CD4-positive, alpha-beta T cell treated with Interleukin-4 for 4 hours (primary cell): ENCODE measurements at places on chromosomes 2 and 18.
A peak's percentile ranks its signal among the peaks of the same experiment; 100 is the strongest.

- no peak for DNase-seq
Observed at GRCh38 chr2:44902217-44903137, 39.0 kb upstream of the SIX3 start.

DNA sequence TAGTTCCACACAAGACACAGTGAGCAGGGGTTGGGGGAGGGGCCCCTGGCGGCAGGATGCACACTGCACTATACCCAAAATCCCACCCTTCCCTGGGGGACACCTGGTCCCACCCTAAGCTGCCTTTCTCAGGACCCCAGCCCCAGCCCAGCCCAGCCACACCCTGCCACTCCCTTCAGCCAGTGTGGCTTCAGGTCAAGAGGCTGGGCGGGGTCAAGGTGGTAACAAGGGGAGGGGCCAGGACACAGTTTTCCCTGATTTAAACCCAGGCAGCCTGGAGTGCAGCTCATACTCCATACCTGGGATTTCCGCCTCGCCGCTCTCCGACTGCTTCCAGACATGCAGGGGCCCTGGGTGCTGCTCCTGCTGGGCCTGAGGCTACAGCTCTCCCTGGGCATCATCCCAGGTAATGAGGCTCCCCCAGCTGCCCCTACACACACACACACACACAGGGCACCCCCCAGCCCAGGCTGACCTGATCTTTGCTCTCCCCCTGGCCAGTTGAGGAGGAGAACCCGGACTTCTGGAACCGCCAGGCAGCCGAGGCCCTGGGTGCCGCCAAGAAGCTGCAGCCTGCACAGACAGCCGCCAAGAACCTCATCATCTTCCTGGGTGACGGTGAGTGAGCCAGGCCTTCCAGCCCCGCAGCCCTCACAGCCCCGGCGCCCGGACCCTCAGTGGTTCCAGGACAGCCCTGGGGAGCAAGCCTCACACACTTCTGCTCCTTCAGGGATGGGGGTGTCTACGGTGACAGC lies at the start of gene ALPG:
ALPG (plus strand) TSS at position 289 of the 755 bp plus-strand sequence; CDS start at position 340, 51 bp downstream.
- DNase-seq: no peak

DNA sequence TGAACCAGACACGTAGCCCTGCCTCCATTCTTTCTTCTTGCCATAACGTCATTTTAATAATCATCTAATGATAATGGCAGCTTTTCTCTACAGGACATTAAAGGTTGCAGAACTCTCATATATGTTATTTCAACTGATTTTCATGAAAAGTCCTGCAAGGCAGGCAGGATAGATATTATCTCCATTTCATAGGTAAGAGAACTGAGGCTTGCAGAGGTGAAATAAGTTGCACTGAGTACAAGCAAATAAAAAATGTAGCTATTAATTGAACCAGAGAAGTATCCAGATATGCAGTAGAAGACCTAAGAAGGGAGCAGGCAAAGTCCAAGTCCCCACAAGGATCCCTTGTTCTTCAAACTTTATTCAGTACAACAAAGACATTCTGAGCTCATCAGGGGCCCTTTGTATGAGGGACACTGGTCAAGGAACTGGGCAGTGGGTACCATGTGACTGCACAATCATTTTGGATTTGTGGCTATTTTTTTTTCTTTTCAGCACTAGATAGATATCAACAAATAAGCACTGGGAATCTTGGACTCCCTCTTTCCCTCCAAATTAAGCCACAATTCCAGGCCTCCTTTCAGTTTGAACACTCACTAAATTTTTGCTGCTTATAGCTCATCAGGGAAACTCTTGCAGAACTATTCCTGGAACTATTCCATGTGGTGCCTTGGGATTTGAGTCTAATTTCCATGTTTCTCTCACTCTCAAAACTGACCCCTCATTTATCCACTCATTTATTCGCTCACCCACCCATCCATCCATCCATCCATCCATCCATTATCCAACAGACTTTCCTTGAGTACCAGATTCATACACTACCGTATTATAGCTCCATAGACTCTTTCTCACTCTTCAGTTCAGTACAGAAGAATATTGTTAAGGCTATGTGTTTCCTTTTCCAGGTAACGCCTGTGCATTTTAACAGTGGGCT lies 44.6 kb downstream of the APOB start:
- DNase-seq: no peak

DNA sequence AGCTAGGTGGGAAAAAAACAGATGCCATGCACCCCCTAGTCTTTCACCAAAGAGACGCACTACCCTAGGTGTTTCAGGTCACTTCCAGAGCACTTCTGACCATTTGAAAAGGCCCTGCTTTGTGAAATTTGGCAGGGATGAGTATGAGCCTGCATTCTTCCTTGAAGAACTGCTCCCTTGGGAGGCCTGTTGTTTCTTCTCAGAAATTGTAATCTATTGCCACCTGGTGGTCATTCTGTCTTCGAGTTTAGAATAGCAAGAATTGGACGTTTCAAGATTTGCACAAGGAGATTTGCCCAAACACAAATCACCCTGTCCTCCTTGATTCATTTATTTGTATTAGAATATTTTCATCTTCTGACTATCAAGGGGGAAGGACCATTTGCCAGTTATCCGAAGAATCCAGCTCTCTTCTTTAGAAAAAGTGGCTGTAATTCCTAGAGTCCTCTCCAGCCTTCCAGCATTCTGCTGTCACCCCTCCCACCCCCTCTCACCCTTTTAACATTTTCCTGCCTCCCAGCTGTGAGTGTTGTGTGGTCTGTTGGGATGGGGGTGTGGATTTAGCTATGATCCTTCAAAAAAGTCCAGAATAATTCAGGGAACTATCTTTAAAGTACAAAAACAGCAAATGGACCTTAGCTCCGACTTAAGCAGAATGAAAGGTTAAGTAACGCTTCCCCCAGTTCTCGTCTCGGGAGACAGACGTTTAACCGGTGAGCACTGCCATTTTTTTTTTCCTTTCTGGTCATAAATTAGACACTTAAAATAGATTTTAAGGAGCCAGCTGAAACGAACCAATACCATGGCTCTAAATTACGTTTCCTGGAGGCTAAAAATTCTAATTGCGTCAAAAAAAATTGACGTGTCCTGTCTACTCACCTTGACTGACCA lies 3.7 kb upstream of the GAD1 start:
- DNase-seq: peak; percentile 49

DNA sequence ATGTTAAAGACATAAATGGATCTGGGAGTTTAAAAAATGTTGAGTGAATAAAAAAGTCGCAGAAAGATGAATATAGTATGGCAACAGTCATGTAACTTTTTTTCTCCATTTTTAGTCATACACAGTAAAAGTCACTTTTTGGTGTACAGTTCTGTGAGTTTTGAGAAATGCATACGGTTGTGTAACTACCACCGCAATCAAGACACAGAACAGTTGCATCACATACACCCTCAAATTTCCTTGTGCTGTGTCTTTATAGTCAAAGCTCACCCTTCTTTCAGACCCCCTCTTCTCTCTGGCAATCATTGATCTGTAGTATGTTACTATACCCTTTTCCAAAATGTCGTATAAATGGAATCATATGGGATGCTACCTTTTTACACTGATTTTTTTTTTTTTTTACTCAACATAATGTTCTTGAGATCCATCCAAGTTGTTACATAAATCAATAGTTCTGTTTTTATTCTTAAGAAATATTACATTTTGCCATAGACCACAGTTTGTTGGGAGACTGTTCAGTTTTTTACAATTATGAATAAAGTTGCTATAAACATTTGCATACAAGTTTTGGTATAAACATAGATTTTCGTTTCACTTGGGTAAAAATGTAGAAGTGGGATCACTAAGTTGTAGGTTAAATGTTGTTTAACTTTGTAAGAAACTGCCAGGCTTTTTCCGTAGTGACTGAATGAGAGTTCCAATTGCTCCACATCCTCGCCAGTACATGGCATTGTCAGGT lies 35.4 kb upstream of the AGFG1 start:
- no peak for DNase-seq

- DNase-seq: no peak
Observed at GRCh38 chr2:110802208-110802932, 70.0 kb downstream of the ACOXL start.

GRCh38 chr2:98058191-98058975 lies 28.6 kb upstream of the VWA3B start:
- DNase-seq: no peak

- no peak for DNase-seq
Observed at GRCh38 chr2:71898851-71899681, 248.6 kb downstream of the CYP26B1 start.

DNA sequence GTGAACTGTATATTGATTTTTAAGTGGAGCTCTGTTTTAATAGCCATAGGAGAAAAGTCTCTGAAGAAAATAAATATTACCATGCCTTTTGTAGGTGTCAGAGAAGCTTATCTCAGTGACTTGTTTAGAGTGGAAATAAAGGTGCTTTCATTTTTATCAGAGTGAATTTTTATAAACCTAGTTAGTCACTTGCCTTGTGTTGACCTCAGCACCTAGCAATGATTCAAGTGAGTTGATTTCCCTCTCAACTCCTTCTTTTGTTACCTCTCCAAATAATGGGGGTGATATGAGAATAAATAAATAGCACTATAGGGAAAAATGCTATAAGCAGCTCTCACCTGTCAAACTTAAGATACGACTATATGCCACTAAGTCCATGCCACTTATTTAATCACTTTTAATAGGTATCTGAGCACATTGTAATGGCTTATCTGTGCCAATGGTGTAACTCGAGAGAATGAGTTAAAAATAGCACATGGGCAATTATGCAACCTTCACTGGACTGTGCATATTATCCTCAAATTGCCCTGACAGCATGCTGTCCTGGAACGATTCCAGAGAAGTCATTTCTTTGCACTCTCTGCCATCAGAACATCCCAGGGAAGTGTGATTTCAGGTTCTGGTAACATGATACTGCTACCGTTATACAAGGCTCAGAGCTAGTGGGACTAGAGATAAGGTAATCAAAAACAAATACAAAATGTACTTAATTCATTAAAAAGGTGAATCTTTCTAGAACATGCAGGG lies 290.8 kb downstream of the CCDC85A start:
- no peak for DNase-seq

DNA sequence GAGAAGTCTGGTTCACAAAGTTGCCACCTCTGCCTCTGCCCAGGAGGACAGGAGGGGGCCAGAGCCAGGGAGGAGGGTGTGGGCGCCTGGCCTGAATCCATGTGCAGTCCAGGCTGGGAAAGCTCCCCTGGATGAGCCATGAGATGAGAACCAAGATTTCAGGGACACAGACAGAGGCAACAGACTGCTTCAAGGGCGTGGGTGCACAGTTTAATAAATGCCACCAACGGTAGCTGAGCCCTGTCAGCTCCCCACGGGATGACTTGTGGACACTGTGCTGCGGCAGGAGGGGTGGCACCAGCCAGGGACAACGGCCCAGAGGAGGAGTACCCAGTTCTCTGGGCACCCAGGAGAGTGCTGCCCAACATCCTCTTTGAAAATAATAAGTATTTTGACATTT lies 15.2 kb downstream of the CAPG start:
- DNase-seq: no peak

DNA sequence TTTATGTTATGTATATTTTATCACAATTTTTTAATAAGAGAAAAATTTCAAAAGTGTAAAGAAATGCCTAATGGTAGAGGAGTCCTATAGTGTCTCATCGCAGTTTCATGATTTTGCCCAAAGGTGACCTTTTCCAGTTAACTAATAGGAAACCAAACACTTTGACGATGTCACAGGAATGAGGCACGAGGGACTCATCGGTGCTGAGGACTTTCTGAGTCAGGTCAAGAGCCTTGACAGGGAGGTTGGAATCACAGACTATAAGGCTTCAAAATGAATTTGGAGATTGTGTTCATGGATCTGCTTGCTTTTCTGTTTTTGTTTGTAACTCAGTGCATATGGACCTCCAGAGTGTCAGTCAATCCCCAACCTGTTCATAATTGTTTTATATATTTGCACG lies 15.1 kb upstream of the RTTN start:
- DNase-seq: no peak

- no peak for DNase-seq
Observed at GRCh38 chr2:192578780-192579179, 384.0 kb upstream of the TMEFF2 start.

- no peak for DNase-seq
Observed at GRCh38 chr2:199259671-199260070, 198.1 kb downstream of the SATB2 start.

DNA sequence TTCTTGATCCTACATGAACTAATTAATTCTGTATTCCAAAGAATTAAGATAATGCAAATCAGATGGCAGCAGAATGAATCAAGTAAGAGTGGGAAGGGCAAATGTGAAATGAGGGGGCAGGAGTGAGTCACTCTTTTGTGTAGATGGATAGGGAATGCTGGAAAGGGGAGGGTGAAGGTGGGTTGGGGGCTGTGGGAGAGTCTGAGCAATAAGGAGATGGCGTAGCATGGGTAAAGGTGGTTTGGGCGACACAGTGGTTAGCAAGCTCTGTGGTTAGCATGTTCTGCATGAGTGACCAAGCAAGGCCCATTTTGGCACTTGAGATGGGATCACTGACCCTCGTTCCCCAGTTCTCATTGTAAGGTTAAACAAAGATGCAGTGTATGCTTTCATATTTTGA lies 20.4 kb downstream of the GPD2 start:
- DNase-seq: no peak

DNA sequence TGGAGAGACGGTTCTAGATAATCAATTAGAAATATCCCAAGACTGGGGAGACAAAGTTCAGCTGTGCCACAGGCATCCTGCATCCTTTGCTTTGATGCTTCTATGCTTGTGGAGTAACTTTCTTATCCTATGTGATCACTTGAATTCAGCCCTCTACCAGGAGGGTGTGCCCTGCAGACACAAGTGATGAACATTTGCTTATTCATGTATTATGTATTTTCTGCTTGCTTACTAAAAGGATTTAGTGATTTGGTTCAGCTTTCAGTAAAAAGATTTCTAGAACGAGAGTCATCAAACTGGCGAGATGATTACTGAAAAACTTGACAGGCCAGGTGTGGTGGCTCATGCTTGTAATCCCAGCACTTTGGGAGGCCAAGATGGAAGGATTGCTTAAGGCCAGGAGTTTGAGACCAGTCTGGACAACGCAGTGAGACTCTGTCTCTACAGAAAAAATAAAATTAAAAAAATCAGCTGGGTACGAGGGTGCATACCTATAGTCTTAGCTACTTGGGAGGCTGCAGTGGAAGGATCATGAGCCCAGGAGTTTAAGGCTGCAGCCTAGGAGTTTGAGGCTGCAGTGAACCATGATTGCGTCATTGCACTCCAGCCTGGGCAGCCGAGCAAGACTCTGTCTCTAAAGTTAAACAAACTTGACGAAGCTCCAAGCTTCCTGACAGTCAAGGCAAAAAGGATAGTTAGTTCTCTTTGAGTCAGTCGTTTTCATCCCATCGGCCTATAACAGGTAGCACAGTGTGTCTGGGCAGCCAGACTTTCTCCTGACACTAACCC lies 13.3 kb downstream of the HK2 start:
- DNase-seq: no peak

GRCh38 chr2:98372121-98372520 lies 25.9 kb downstream of the CNGA3 start:
- DNase-seq: no peak
